ENCODE measurements at places on chromosomes 1 and 21.

GRCh38 chr1:184426278-184426674, 39.4 kb downstream of the C1orf21 start:
- no peak for DNase-seq

GRCh38 chr1:109823543-109824348, 60.0 kb upstream of the EPS8L3 start:
- no peak for DNase-seq

DNA sequence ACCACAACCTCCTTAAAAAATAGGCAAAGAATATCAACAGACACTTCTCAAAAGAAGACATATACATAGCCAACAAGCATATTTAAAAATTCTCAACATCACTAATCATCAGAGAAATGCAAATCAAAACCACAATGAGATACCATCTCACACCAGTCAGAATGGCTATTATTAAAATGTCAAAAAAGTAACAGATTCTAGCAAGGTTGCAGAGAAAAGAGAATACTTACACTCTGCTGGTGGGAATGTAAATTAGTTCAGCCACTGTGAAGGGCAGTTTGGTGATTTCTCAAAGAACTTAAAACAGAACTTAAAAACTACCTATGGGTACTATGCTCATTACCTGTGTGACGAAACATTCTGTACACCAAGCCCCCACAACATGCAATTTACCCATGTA, 20.7 kb downstream of the CD1B start:
- no peak for DNase-seq

DNA sequence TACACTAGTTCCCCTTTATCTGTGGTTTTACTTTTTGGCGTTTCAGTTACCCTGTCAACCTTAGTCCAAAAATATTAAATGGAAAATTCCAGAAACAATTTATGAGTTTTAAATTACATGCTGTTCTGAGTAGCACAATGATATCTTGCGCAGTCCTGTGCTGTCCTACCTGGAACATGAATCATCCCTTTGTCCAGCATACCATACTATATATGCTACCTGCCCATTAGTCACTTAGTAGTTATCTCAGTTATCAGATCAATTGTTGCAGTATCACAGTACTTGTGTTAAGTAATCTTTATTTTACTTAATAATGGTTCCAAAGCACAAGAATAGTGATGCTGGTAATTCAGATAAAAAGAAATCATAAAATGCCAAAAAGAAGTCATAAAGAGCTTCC, 52.7 kb downstream of the AGBL4 start:
- DNase-seq, result no peak

DNA sequence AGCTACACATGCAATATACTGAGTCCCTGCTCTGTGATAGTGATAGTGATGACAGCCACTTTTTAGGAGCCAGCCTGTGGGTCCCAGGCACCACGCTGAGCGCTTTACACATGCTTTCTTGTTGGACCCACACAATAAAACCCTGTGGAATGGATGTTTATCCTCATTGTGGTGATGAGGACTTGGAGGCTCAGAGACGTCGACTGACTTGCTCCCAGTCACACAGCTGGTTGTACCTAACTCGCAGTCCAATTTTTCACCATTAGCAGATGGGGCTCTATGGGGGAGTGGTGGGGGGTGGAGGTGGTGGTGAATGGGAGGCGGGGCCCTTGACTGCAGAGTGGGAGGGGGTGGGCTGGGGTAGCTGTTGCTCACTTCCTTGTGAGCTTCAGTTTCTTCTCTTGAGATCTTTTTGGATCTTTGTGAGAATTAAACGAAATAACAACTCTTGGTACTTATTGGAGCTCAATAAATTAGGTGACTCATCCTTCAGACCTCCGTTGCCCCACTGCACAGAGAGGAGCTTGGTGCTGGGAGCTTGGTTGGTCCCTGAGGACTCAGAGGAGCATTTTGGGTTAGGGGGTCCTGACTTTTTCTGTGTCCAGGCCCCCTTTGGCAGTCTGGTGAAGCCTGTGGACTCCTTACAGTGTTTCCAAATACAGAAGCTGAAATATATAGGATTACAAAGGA, 61.8 kb upstream of the CD1D start:
- DNase-seq, result no peak

DNA sequence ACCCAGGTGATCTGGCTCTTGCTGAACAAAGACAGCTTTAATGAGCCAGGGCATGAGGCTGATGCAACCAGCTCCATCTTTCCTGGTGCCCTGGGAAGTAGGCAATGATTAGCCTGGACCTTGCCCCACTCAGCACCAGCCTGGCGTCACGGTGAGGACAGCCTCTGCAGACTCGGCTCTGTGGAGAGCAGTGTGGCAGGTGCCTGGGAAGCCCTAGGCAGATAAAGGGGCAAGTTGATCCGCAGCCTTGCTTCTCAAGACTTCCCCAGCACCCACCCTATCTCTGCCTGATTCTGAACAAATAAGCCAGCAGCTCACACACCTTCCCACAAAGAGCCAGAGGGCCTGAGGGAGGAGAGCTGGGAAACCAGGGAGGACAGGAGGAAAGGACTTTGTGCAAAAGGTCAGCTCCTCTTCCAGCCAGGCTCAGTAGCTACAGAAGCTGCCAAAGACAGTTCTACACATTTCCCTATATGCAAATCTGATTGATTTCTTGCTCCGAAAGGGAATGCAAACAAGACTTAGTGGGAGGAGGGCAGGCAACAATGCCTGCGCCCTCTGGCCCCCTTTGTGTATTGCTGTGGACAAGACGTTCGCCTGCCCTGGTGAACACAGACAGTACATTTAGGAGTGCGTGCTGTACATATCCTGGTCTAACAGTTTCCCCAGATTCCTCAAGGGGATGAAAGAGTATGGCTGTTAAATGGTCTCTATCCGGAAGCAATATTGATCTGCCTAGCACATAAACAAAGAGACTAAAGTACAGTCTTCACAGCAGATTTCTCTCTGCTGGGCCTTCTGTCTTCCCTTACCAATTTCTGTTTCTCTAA, 63.8 kb downstream of the BCAR3 start:
- DNase-seq, result no peak

GRCh38 chr1:244234009-244234643, 183.0 kb downstream of the ZBTB18 start:
- DNase-seq, result no peak

DNA sequence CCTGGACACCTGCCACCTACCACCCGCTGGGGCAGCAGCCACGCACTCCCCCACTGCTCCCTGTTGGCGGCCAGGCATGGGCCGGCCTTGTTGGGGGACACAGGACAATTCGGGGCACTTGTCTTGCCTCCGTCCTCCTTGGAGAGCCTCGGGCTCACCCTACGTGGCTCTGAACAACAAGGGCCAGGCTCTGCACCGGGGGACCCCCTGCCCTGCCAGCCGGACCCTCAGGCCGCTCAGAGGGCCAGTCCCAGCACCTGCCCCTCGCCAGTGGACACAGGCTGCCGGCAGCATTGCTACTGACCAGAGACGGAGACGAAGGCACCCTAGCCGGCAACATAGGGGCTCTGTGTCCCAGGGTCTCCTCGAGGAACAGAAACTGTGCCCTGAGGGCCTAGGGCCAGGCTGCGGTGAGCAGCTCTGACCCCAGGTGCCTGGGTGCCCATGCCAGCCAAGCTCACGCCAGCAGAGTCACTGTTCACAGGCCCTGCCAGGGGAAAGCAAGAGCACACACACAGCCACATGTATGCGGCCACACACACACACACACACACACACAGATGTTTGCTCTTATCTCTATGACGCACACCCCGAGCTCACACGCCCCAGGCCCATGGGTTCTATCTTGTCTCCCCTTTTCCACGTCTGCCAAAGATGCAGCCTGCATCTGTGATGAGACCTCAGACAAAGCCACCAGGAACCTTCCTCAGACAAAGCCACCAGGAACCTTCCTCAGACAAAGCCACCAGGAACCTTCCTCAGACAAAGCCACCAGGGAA, 45.9 kb downstream of the MORN1 start:
- no peak for DNase-seq

DNA sequence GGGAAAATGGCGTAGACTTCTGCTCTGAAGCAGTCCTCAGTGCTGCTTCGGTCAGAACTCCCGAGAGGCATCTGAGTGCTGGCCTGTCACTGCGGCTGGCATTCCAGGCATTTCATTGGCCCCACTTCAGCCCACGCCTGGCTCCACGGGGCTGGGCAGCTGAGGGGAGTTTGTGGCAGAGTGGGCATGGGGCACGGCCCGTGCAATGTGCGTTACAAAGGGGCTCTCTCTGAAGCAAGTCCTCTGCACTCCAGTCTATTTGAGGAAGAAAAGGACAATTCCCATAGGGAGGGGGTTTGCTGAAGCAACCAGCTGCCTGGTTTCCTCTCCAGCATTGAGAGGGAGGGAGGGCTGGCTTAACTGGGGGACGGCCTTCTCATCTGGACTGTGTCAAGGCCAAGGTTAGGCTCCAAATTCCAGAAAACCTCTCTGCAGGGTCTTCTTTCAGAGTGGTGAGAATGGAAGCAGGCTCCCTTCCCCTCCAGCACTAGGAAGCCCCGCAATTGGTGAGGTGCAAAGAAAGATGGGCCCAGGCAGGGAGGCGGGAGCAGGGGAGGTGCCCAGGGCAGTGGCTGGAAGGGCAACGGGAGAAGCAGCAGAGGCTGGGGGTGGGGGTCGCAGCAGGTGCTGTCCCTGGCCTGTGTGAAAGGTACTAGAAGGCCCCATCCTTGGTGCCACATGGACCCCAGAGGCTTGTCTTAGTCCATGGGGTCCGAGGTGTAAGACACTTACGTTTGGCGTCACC, 21.1 kb upstream of the GPR157 start:
- no peak for DNase-seq

DNA sequence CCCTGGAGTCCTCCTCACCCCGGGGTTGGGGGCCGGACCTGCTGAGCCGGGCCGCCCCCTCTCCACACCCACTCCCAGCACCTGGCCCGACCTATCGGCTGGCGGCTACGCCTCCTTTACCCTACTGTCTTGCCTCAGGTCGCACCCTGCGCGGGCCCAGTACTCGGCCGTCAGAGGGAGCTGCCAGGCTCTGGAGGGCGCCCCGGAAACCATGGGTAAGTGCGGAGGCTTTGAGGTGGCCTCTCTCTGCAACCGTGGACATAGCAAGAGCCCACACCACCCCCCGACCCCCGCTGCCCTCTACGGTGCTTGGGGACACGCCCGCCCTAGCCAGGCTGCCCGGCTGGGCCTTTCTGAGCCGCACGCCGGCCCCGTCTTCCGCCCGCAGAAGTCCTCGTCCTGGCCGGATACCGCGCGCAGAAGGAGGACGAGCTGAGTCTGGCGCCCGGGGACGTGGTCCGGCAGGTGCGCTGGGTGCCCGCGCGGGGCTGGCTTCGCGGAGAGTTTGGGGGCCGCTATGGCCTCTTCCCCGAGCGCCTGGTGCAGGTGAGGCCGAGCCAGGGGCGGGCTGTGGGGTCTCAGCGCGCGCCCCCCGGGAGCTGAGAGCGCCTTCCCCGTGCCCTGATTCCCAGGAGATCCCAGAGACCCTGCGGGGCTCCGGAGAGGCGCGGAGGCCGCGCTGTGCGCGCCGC, at the start of gene SH3D21:
SH3D21 (plus strand) TSS at position 159 of the 692 bp plus-strand sequence; CDS start at position 212, 53 bp downstream.
- peak; percentile 59 for DNase-seq

- no peak for DNase-seq
Measured at GRCh38 chr1:21045351-21045750, 131.3 kb downstream of the EIF4G3 start.

GRCh38 chr1:221667504-221667903, 74.4 kb downstream of the DUSP10 start:
- no peak for DNase-seq

GRCh38 chr1:224751624-224752311, 135.7 kb downstream of the CNIH3 start:
- no peak for DNase-seq

GRCh38 chr1:181175955-181176354, 87.5 kb downstream of the IER5 start:
- no peak for DNase-seq

- DNase-seq, result no peak
Measured at GRCh38 chr1:86137436-86137835, 19.1 kb downstream of the COL24A1 start.

DNA sequence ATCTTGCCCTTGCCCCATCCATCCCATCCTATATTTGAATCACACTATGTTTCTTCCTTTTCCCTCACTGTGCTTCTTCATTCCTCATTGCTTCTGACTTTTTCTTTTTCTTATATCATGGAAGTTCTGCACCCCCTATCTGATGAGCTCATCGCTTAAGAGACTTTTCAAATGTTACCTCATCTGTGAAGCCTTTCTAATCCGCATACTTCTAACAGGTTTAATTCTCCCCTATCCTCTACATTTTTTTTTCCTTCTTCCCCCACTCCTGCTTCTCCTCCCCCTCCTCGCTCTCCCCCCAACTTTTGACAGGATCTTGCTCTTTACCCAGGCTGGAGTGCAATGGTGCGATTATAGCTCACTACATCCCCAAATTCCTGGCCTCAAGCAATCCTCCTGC, 39.5 kb downstream of the OSBPL9 start:
- DNase-seq, result no peak

All from neuronal stem cell (in vitro differentiated cells).